Neural crest cell (in vitro differentiated cells): ENCODE measurements at places on chromosomes 5 and 9. TPM values are rescaled to one million over a fixed set of nuclear protein-coding genes. Genes with fewer than 3 reads are reported as not detected.

DNA sequence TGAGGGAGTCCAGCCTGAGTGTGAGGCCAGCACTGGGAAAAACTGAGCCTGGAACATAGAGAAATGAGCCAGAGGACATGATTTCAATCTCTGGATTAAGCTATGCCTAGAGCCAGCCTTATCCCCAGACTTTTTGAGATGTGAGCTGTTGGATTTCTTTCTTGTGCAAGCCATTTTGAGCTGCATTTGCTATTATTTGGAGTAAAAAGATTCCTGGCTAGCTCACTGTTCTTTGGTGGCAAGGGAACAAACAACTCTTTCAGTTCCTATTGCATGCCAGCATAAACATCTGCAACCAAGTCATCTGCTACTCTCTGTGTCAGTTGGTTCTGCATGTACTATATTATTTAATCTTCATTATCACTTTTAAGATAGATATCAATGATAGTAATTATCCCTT, 70.1 kb upstream of the MAN2A1 start:
- peaks cover 18% of the 10 kb centered on the region for H3K4me1 ChIP-seq
- H3K4me3 ChIP-seq = no peak overlapping the region
- H3K27ac ChIP-seq = no peak overlapping the region
- H3K27me3 ChIP-seq = no peaks in the 10 kb centered on the region
- no peaks in the 10 kb centered on the region for H3K36me3 ChIP-seq
- no peak for DNase-seq

- no peak overlapping the region for H3K27ac ChIP-seq
- H3K4me1 ChIP-seq = peaks cover 8% of the 10 kb centered on the region
- DNase-seq = no peak
- no peak overlapping the region for H3K4me3 ChIP-seq
- no peaks in the 10 kb centered on the region for H3K27me3 ChIP-seq
Observed at GRCh38 chr9:71929223-71929622, 17.8 kb downstream of the C9orf85 start.

DNA sequence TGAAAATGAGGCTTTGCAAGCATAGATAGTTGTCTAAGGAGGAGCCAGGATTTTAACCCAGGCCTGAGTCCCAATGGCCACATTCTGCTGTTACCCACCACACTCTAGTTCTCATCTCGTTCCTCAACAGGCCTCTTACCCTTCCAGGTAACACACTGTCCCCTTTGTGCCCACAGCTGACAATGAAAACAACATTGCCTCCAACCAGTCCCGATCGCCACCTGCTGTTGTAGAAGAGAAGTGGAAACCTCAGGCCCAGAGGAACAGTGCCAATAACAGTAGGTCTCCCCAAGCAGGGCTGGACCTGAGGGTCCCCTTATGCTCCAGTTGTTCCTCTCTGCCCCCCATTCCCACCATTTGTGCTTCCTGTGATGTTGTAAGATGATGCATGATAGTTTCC, 30.4 kb downstream of the AMBP start:
- H3K4me1 ChIP-seq = no peaks in the 10 kb centered on the region
- H3K27ac ChIP-seq = no peak overlapping the region
- H3K27me3 ChIP-seq = no peaks in the 10 kb centered on the region
- H3K4me3 ChIP-seq = no peak overlapping the region
- DNase-seq = no peak

DNA sequence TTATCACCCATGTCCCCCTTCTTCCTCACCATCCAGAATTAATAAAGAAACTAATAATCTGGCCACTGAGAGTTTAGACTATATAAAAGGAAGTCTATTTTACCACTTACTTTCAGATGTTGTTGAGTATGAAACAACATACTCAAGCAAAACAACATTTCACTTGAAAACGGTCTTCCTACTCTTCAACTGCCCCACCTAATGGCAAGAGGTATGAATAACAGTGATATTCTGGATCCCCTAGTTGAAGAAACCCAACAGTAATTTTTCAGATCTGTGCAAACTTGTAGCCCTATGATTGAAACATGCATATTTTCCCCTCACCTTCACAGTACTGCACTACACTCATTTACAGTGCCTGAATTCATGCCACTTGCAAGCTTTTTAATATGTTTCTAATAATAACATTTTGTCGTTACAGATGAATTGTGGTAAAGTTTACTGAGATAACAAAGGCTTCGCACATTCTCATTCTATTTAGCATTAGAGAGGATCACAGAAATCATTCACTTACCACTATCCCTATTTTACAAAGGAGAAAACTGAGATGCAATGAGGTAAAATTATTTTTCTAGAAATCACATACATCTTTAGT, 267.9 kb upstream of the PDE4D start:
- H3K27ac ChIP-seq = no peak overlapping the region
- DNase-seq = no peak
- H3K4me3 ChIP-seq = no peak overlapping the region

GRCh38 chr5:151970885-151971284, 46.2 kb upstream of the GLRA1 start:
- H3K27ac ChIP-seq = no peak overlapping the region
- no peaks in the 10 kb centered on the region for H3K4me1 ChIP-seq
- H3K27me3 ChIP-seq = no peaks in the 10 kb centered on the region

DNA sequence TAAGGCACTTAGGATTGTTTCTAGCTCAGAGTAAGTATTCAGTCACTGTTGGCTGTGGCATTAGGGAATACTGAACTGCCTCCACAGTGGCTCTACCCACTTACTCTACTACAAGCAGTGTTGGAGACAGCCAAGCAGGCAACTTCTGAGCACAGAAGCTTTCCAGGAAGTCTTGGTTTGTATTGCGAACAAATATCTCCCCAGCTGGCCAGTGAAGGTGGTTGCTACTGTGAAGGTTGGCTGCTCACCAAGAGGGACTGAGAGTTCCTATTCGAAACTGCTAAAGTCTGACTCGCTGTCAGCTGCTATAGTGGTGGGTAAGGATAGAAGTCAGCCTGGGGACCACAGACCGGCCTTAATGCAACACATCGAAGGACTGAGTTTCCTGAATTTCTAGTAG, 319.1 kb downstream of the KIF4B start:
- no peaks in the 10 kb centered on the region for H3K36me3 ChIP-seq
- H3K27me3 ChIP-seq = no peaks in the 10 kb centered on the region
- no peaks in the 10 kb centered on the region for H3K4me1 ChIP-seq
- DNase-seq = no peak

DNA sequence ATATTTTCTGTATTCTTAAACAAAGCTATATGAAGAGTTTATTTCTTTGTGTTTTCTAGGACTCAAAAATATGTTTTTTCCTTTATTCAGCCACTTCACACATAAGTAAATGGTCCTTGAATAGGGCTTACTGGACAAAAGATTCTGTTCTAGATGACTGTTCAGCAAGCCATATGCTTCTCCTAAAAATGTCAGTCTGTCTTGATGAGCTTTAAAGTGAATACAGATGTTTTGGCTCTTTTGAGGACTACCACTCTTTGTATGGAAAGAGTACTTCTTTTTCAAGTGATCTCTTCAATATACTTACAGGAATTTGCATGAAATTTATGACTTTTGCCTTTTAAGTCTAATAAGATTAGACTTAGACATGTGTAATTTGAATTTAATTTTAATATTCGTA, 8.4 kb downstream of the NDUFS4 start:
- peaks cover 6% of the 10 kb centered on the region for H3K36me3 ChIP-seq
- DNase-seq = no peak
- no peak overlapping the region for H3K4me3 ChIP-seq
- peaks cover 18% of the 10 kb centered on the region for H3K4me1 ChIP-seq
- H3K27me3 ChIP-seq = no peaks in the 10 kb centered on the region

GRCh38 chr9:90981726-90982125, 180.1 kb downstream of the SYK start:
- no peaks in the 10 kb centered on the region for H3K36me3 ChIP-seq
- DNase-seq = no peak
- peaks cover 11% of the 10 kb centered on the region for H3K27me3 ChIP-seq
- no peak overlapping the region for H3K4me3 ChIP-seq
- H3K4me1 ChIP-seq = peaks cover 9% of the 10 kb centered on the region

DNA sequence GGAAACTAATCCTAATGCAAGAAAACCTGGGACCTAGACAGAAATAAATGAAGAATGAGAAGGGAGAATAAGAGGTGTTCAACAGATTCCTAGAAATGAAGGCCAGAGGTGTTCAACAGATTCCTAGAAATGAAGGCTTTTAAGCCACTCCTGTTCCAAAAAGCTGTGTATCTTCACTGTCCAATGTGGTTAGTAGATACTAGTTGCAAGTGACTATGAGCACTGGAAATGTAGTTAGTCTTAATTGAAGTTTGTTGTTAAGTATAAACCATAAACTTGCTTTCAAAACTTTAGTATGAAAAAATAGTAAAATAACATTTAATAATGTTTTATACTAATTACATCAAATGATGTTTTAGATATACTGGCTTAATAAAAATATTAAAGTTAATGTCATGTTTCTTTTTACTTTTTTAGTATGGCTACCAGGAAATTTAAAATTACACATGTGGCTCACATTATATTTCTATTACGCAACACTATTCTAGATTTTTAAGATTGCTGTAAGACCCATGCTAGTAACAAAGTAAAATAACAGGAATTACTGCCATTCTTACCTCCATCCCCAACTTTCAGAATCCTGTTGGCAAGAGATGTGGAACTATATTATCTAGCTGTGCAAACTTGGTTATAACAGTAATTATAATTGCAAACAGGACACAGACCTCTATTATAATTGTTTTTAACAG, 57.5 kb downstream of the RICTOR start:
- peaks cover 9% of the 10 kb centered on the region for H3K36me3 ChIP-seq
- H3K4me1 ChIP-seq = peaks cover 7% of the 10 kb centered on the region
- DNase-seq = no peak
- H3K4me3 ChIP-seq = no peak overlapping the region

GRCh38 chr5:81205058-81205457, 28.1 kb upstream of the CKMT2 start:
- no peaks in the 10 kb centered on the region for H3K27me3 ChIP-seq
- no peak for DNase-seq
- no peaks in the 10 kb centered on the region for H3K36me3 ChIP-seq
- no peaks in the 10 kb centered on the region for H3K4me1 ChIP-seq

- no peaks in the 10 kb centered on the region for H3K36me3 ChIP-seq
- H3K4me3 ChIP-seq = peak overlapping the region; percentile 52
- no peak for DNase-seq
- H3K27me3 ChIP-seq = peaks cover 93% of the 10 kb centered on the region
- H3K4me1 ChIP-seq = peaks cover 16% of the 10 kb centered on the region
Observed at GRCh38 chr9:977838-978830, 1.7 kb downstream of the DMRT3 start.

GRCh38 chr5:123844873-123845272, 332.9 kb downstream of the CSNK1G3 start:
- DNase-seq = no peak
- no peak overlapping the region for H3K4me3 ChIP-seq
- peak overlapping the region; percentile 31 for H3K27ac ChIP-seq
- H3K36me3 ChIP-seq = peaks cover 24% of the 10 kb centered on the region
- peaks cover 17% of the 10 kb centered on the region for H3K4me1 ChIP-seq

DNA sequence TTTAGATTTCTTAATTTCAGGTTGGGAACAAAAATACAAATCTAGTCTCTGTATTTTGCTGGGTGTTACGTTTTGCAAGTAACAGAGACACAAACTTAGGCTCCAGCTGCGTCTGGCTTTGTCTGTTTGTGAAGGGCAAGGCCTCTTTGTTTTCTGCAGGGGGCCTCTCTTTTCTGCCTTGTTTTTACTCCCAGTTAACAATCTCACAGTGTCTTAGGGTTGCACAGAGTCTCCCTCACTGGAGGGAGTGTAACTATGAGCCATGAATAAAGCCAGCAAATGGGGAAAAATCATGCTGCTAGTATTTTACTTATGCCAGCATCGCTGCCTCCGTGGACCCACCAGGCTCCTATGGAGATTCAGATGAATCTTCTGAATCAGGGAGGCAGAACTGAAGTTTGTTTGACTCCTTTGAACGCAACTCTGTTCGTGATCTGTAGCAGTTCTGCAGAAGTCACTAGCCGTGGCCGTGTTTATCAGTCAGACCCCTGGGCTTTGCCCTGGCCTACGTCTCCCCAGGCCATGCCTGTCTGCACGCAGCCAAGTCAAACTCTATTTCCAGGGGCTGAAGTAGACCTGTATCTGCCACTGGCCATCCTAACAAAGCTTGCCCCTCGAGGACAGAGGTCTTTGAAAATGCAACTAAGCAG, 77.2 kb downstream of the ATP10B start:
- H3K36me3 ChIP-seq = no peaks in the 10 kb centered on the region
- H3K27me3 ChIP-seq = no peaks in the 10 kb centered on the region
- H3K4me1 ChIP-seq = peaks cover 19% of the 10 kb centered on the region
- peak overlapping the region; percentile 90 for H3K27ac ChIP-seq
- H3K4me3 ChIP-seq = peak overlapping the region; percentile 14
- DNase-seq = peak; percentile 3

DNA sequence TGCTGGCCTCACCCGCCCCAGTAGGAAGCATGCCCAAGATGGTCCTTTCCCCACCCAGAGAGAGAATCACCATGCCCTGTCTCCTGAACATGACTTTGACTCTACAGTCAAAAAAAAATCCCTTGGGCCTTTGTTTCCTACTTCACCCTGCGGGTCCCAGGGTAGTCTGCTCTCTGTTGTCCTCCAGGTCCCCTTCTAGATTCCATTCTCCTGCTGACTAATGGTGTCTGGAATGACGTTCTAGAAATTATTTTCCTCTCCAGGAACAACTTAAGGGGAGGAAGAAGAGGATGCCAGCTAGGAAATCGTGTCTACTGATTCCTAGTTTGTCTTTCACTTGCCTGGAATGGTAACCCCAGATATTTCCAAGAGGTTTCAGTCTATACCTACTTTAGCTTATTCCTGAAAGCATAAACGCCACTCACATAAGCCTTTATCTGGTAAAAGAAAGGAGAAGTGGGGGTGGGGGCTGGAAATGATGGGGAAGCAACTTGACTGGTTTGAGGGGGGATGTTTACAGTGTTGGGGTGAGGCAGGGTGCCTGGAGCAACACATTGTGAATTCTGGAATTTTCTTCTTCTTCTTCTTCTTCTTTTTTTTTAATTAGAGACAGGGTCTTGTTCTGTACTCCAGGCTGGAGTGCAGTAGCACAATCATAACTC, 93.9 kb downstream of the SNX18 start:
- H3K27me3 ChIP-seq = no peaks in the 10 kb centered on the region
- no peaks in the 10 kb centered on the region for H3K36me3 ChIP-seq
- no peaks in the 10 kb centered on the region for H3K4me1 ChIP-seq
- no peak overlapping the region for H3K4me3 ChIP-seq

GRCh38 chr5:151249281-151249680, 3.7 kb upstream of the GM2A start:
- no peaks in the 10 kb centered on the region for H3K36me3 ChIP-seq
- H3K4me3 ChIP-seq = peak overlapping the region; percentile 36
- H3K27ac ChIP-seq = no peak overlapping the region
- DNase-seq = no peak
- peaks cover 20% of the 10 kb centered on the region for H3K4me1 ChIP-seq
- H3K27me3 ChIP-seq = no peaks in the 10 kb centered on the region

Gene PCDHA5
- 1.3 and 1.4 TPM in 2 replicates for total RNA-seq

Gene HCN1
- 1.0 and 1.2 TPM in 2 replicates for total RNA-seq

Gene IL9
- not detected in 2 replicates for total RNA-seq

Gene RPL37
- 1,432 and 1,510 TPM in 2 replicates for total RNA-seq
